ENCODE measurements at places on chromosomes 5 and 9.

- DNase-seq = no peak
Observed at GRCh38 chr9:89144238-89144637, 34.4 kb downstream of the SHC3 start.

DNA sequence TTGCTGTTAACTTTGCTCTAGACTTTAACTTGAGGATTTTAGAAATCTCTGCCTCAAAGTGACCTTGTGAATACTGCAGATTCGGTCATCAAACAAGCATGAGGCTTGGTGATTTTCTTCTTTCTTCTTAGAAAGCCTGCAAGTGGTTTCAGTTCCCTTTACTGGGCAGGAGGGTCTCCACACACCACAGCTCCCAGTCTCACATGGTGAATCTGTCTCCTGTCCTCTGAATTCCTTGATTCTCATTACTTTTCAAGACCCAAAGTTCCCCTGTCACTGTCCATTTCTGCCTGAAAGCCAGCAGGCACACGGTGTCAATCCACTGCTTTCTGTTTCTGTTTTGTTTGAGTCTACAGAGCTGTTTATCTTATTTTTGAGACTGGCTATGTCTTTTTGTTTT is 14.1 kb downstream of the HSPB3 start:
- DNase-seq = no peak

GRCh38 chr9:110638381-110638954 is 30.1 kb upstream of the MUSK start:
- no peak for DNase-seq

- DNase-seq = no peak
Observed at GRCh38 chr9:134336924-134337323, 10.7 kb downstream of the RXRA start.

GRCh38 chr5:114581136-114581535 is 219.3 kb downstream of the KCNN2 start:
- no peak for DNase-seq

- no peak for DNase-seq
Observed at GRCh38 chr5:5385331-5385662, 37.2 kb upstream of the ICE1 start.

DNA sequence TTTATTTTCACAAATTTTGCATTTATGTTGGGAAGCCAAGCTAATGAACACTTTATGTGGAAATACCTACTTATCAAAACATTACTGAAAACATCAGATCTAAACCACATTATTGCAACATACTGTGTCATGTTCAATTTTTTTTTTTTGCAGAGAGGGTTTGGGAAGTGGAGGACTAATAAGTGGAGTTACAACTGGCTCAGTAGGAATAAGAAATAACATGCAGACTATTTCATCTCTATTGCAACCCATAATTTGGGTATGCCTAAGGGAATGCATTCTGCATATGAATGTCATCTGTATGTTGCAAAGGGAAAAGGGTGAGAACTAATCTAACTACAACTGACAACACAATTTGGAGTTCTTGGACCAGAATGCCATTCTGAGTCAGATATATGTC is 41.8 kb downstream of the APC start:
- DNase-seq = peak; percentile 82

DNA sequence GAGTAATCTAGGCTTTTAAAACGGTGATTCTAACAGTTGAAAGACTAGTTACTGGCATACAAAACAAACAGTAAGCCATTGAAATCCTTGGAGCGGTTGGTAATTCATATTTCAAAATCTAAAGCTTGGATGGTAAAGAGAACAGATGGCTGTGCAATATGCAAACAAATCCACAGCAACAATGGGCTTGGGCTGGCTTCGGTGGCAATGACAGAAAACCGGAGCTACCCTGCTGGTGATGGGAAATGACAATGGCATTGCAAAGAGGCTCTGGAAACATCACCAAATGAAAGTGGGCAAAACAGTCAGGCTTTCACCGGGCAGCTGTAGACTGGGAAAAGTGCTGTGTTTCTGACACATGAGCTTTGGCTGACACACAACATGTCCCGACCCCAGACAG is 42.2 kb downstream of the MED27 start:
- no peak for DNase-seq

GRCh38 chr9:70610287-70610644 is 195.8 kb upstream of the KLF9 start:
- no peak for DNase-seq

GRCh38 chr5:164649266-164649665 is 1143.8 kb downstream of the MAT2B start:
- DNase-seq = no peak

DNA sequence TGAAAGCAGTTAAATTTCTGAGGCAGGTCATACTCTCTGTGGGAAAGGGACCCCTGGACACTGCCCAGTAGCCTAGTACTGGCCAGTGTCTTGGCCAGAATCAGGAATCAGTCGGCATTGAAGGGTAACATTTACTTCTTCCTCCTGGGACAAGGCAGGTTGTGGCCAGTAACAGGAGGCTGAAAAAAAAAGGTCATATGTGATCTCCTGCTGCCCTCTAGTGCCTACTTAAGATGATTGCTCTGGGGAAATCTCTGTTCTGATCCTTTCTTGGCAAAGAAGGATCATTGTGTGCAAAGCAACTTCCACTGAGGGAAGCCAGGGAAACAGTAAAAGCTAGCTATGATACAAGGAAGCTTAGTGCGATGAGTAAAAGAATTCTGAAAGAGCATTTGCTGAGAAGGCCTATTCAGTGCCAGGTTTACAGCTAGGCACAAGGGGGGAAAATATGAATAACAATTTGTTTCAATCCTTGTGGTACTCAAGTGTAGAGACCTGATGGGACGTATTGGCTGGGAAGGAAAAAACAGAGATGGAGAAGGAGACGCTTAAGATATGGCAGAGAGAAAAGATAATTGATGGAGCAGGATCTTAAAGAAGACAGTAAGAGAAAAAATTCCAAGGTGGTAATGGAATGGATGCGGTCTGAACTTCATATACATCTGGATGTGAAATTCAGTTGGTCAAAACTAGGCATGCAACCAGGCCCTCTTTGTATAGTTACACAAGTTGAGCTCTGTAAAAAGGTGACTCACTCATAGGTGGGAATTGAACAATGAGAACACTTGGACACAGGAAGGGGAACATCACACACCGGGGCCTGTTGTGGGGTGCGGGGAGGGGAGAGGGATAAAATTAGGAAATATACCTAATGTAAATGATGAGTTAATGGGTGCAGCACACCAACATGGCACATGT is 25.8 kb upstream of the TRIM32 start:
- DNase-seq = peak; percentile 65

- no peak for DNase-seq
Observed at GRCh38 chr9:77983320-77983662, 48.3 kb downstream of the GNAQ start.

GRCh38 chr5:130529111-130529510 is 624.8 kb downstream of the CHSY3 start:
- no peak for DNase-seq

DNA sequence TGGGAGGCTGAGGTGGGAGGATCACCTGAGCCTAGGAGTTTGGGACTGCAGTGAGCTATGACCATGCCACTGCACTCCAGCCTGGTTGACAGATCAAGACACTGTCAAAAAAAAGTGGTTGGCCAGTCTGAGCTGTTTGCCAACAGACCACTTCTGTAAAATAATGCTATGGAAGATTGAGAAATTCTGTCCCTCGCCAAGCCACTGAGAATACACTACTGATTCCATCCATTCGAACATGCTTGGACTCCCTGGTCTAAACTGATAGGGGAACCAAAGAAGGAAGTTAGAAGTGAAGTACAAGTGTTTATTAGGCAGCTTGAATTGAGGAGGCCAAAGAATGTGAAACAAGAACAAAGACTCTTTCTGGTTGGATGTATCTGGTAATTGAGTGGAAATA is 27.2 kb downstream of the ENC1 start:
- DNase-seq = no peak

DNA sequence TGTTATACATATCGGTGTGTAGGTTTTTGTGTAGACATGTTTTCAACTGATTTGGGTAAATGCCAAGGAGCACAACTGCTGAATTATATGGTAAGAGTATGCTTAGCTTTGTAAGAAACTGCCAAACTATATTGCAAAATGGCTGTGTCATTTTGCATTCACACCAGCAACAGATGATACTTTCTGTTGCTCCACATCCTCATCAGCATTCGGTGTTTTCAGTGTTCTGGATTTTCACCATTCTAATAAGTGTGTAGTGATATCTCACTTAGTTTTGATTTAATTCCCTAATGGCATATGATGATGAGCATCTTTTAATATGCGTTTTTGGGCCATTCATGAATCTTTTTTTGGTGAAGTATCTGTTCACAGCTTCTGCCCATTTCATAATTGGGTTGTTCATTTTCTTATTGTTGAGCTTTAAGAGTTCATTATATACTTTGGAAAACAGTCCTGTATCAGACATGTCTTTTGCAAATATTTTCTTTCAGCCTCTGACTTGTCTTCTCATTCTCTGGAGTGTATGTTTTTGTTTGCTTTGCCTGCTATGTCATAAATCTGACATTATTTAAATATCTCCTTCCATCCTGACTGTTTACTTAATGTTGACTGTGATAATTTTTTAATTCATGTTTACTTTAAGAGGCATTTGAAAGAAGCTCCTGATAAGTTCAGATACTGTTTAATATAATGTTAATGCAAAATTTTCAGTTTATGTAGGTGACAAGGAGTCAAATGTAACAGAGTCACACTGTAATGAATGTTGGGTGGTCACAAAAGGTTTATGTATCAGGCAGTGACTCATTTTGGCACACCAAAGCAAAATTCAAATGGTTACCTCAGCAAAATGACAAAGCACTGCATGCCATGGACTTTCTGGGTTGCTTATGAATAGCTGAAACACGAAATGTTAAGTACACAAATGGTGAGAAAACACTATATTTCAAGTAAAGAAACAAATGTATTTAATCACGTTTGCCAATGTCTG is 181.1 kb upstream of the DAB2 start:
- peak; percentile 70 for DNase-seq

- no peak for DNase-seq
Observed at GRCh38 chr9:16328349-16328748, 542.1 kb downstream of the BNC2 start.

DNA sequence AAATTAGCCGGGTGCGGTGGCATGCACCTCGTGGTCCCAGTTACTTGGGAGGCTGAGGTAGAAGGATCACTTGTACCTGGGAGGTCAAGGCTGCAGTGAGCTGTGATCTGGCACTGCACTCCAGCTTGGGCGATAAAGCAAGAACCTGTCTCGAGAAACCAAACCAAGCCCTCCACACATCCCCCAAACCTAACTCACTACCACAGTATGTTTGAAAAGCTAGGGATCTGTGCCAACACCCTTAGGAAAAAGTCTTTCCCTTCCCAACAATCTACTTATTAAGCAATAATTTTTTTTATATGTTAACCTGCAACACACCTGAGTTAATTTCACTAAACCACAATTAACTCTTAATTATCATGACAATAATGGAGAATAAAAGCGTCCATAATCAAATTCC is 2.2 kb downstream of the UBTD2 start:
- DNase-seq = no peak

DNA sequence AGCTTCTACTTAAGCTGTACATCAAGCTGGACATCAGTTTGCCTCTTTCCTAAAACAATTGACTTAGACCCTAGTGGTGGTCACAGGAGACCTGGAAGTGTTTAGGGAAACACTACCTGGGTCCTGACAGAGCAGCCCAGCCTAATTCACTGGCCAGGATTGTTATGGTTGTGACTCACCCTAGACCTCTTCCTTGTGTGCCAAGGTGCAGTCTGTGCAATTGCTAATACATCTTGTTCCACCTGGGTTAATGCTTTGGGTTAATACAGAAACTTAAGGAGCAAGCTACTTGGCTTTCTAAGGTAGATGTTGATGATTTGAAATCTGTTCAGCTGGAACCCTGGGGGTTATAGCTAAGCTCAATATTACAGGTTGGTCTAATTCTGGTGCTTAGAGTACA is 48.7 kb upstream of the SLC46A2 start:
- no peak for DNase-seq

GRCh38 chr9:86632537-86632936 is 278.3 kb upstream of the TUT7 start:
- DNase-seq = no peak

DNA sequence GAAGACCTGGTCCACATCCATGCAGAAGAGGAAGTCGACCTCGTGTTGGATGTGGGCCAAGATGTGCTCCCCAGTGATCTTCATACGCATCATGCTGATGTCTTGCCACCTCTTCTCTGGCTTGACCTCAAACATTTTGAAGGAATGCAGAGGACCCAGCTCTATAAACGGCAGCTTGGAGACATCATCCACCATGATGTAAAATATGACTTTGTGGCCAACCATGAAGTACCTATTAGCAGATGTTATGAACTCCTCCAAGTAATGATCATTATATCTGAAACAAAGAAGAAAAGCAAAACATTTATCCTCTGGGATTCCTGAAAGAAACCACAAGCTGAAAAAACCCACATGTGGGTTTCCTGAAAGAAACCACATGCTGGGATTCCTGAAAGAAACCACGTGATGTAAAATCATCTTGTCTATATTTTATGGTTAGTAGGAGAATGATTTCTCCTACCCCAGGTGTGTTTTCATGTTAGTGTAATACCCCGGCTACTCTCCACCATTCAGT is 52.3 kb downstream of the GGTA1 start:
- peak; percentile 45 for DNase-seq

- no peak for DNase-seq
Observed at GRCh38 chr9:33469891-33470290, 3.8 kb downstream of the NOL6 start.

- no peak for DNase-seq
Observed at GRCh38 chr5:109888989-109889388, 199.3 kb downstream of the MAN2A1 start.

GRCh38 chr9:14212077-14212476 is 101.9 kb downstream of the NFIB start:
- no peak for DNase-seq
